ENCODE measurements at places on chromosomes 4 and X.
A peak's percentile ranks its signal among the peaks of the same experiment; 100 is the strongest.

GRCh38 chr4:56250776-56251175, 136.5 kb downstream of the AASDH start:
- no peak for DNase-seq

DNA sequence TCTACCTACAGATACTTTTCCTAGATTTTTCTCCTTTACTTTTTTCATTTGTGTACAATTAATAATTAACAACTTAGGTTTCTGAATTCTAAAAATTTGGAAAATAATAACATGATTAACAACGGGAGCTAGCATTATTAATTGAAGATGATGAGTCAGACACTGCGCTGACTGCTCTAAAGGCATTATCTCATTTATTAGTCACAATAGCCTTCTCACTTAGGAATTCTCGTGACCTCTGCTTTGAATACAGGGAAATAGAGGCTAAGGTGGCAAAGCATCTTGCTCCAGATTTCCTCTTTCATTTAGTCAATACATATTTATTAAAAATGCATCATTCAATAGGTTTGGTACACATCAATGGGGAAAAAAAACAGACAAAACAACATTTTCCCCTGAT, 441.3 kb downstream of the PCDH18 start:
- no peak for DNase-seq

DNA sequence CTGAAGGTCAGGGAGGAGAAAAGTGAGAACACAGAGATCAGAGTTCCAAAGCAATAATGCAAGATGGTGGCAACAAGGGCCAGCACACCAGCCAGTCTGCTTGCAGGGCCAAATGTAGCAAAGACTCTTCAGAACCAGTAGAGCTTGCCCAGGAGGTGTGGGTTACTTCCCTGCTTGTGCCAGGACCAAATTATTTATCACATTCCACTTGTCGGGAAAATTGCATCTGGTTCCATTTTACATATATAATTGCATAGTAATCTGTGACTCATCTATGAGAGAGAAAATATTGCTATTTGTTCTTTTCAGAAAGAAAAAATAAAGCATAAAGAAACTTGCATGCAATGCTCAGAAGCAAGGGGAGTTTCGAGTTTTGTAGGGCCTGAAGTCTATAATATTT, 41.4 kb downstream of the MAML3 start:
- DNase-seq: no peak

DNA sequence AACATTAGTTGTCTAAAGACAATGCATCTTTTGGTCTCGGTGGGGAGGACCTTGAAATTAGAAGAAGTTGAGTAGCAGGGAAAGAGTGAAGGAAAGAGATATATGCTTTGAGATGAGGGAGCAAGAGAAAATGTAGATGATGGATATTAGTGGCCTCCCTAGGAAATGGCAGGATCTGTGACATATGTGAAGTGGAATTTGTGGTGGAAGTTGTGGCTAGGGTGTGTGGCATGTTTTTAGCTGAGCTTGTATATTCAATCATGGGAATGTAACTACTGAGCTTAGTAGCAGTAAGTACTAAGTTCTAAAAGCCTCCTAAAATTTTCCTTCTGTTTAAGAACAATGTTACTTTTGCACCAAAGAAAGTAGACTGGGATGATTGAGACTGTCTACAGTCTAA, 382.8 kb upstream of the CTSO start:
- no peak for DNase-seq

- no peak for DNase-seq
These were observed 63.4 kb downstream of the CCKAR start for GRCh38 chr4:26426892-26427291.

DNA sequence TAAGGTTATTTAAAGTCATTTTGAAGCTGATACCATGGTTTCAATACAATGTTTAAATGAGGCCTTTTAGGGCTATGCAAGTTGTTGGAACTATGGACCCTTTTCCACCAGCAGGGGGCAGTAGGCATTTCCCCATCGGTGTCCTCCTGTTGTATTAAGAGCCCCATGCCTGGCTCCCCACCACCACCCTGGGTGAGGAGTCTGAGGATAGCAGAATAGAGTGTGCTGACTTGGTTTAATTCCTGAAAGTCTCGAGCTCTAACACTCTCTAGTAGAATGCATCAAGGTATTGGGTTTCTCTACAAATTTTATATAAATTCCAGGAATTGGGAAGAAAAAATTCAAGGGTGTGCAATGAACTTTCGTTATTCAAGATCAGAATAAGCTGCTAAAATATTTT, 234.8 kb upstream of the JADE1 start:
- peak; percentile 17 for DNase-seq

DNA sequence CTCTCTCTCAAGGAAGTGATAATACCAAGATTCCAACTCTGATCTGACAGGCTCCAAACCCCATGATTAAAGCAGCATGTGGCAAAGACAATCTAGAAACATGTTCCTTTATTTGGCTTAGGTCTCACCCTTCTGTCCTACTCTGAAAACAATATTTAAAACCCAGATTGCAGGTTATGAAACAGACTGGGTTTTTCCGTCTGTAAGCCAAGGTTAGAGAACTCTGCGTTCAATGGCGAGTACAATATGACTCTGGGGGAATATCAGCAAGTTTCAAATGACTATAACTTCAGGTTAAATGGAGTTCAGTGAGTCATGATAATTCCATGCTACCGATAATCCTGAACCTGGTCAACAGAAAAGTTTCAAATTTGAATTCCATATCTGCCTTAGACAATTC, 50.8 kb downstream of the ANAPC10 start:
- DNase-seq: no peak

DNA sequence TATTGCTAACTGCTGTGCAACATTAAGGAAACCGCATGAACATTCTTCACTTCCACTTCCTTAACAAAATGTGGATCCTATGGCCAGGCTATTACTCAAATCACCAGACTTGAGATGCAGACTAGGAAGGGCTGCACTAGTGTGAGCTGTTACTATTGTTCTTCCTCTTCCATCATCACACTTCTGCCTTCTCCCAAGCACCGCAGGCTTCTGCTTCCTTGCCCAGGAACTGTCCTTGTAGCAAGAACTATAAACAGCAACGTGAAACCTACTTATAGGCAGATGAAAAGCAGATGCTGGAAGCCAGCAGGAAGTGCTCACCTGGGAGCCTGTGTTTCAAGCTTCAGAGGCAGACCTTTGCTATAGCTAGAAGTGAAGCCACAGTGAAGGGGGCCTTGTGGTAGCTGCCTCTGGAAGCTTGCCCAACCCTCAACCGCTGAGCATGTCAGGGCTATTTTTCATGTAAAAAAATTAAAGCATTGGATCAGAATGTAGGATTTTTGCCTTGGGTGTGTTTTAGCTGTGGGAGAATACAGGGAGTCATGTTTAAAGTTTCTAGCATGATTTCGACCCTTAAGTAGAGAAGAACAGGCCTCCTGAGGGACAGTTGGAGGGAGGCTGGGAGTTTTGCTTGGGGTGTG, 43.9 kb downstream of the CLNK start:
- no peak for DNase-seq

- no peak for DNase-seq
These were observed 144.0 kb downstream of the HDX start for GRCh38 chrX:84358271-84358670.

- no peak for DNase-seq
These were observed 123.2 kb upstream of the SCML1 start for GRCh38 chrX:17613979-17614588.

- no peak for DNase-seq
These were observed 117.0 kb downstream of the ADAM29 start for GRCh38 chr4:175034986-175035705.

- DNase-seq: no peak
These were observed 54.1 kb downstream of the SRPX start for GRCh38 chrX:38166478-38167083.

DNA sequence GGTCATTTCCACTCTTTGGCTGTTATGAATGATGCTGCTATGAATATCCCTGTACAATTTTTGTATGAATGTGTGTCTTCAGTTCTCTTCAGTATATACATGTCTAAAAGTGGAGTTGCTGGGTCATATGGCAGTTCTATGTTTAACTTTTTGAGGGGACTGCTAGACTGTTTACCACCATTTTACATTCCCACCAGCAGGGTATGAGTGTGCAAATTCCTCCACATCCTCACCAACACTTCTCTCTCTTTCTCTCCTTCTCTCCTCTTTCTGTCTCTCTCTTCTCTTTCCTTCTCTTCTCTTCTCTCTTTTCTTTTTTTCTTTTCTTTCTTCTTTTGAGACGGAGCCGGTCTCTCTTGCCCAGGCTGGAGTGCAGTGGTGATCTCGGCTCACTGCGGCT, 7.8 kb downstream of the WWC2 start:
- DNase-seq: no peak

- DNase-seq: no peak
These were observed 216.1 kb downstream of the RAPGEF2 start for GRCh38 chr4:159319027-159319426.

GRCh38 chrX:41148553-41148952, 63.3 kb downstream of the USP9X start:
- no peak for DNase-seq

GRCh38 chr4:76736414-76736813, 161.5 kb downstream of the SOWAHB start:
- no peak for DNase-seq

- DNase-seq: no peak
These were observed 51.3 kb upstream of the MAOA start for GRCh38 chrX:43604753-43605152.

DNA sequence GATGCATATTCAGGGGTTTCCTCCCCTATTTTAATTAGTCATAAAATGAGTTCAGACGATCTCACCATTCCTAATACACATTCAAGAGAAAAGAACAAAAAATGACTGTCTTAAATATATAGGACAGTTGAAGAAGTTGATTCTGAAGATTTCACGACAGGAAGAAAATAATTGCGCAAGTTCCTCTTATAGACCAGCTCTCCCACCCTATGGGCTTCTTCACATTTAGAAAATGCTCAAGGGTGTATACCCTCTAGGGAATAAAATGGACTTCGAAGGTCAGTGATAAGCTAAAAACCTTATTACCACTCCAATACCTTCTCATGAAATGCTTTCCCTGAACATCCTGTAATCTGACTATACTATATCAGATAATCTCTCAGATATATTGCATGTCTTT, 149.2 kb upstream of the TEX13C start:
- no peak for DNase-seq

DNA sequence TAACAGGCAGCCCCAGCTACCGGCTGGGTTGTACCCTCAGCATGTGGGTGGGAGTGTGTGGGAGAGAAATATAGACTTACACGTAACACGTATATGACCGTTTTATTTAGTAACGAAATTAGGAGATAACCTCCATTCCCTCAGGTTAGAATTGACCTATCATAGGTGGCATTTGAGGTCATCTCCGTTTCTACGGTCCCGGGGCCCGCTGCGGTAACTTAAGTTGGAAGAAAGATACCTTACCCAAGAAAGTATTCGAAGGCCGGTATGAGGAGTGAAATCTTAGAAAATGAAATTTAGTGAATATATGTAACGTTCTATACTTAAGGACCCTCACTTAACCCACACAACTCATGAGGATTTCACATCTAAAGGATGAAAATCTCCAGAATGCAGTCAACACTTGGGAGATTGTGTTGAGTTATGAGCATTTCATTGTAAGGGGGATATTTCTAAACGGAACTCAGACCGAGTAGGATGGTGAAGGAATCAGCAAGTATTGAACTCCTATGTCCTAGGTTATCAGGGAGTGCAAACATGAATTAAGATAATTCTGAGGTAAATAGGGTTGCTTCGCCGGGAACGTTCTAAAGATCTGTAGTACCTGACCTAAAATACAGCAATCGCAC, 891 bp downstream of the CISD2 start:
- DNase-seq: no peak

DNA sequence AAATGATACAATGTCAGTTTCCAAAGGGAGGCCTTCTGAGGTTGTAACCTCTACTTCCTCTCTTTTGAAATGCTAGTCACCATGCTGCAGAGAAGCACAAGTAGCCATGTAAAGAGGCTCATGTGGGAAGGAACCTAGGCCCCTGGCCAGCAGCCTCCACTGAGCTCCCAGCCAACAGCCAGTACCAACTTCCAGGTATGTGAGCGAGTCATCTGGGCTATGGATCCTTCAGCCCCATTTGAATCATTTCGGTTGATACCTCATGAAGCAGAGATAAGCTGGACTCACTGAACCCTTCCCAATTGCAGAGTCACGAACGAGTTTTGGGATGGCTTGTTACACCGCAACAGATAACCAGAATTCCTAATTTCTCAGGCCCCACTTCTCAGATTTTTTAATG, 187.0 kb upstream of the LDB2 start:
- no peak for DNase-seq

DNA sequence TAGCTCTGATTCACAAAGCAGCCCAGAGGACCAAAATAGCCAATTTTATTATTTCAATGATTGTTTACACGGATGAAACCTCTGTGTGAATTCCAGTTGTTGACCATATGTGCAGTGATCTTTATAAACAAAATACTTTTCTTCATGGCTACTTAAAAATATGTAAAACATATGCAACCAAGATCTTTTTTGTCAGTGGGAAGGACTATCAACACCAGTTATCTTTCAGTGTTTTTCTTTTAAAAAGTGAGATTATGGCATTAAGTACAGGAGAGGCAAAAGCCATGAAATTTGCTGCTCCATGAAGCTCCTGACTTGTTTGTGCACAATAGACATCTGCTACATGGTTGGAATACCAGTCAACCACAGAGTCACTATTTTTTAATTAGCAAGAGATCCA, 184.4 kb downstream of the DKK2 start:
- DNase-seq: no peak

DNA sequence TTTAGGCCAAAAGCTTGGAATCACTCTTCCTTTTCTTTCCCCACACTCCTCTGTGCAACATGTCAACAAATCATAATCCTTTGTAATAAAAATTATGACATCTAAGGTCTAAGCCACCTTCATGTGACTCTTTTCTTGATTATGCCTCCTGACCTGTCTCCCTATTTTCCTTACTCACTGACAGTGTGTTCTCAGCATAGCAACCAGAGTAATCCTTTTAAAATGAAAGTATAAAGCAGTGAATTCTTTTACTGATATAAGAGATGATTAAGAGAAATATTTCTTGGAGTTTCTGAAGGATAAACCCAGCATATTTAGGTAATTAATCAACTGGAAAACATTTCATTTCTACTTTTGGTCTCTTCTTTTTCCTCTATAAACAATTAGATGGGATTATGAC, 44.7 kb downstream of the USO1 start:
- DNase-seq: no peak
